ENCODE measurements at places on chromosomes 4 and X. TPM values are rescaled to one million over a fixed set of nuclear protein-coding genes. Genes with fewer than 3 reads are reported as not detected.

F8A2 gene
- total RNA-seq = 1.4 TPM

DNAAF6 gene
- total RNA-seq = not detected

CORIN gene
- not detected for total RNA-seq

DNA sequence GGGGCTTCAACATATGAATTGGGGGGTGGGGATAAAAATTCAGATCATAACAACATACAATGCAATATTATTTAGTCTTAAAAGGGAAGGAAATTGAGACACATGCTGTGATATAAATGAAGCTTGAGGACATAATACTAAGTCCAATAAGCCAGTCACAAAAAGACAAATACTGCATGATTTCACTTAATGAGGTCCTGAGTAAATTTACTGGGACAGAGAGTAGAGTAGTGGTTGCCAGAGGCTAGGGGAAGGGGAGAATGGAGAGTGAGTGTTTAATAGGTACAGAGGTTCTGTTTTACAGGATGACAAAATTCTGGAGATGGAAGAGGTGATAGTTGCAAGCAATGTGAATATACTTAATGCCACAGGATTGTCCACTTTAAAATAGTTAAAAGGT lies 89.2 kb upstream of the RAPGEF2 start:
- no peak for DNase-seq

DNA sequence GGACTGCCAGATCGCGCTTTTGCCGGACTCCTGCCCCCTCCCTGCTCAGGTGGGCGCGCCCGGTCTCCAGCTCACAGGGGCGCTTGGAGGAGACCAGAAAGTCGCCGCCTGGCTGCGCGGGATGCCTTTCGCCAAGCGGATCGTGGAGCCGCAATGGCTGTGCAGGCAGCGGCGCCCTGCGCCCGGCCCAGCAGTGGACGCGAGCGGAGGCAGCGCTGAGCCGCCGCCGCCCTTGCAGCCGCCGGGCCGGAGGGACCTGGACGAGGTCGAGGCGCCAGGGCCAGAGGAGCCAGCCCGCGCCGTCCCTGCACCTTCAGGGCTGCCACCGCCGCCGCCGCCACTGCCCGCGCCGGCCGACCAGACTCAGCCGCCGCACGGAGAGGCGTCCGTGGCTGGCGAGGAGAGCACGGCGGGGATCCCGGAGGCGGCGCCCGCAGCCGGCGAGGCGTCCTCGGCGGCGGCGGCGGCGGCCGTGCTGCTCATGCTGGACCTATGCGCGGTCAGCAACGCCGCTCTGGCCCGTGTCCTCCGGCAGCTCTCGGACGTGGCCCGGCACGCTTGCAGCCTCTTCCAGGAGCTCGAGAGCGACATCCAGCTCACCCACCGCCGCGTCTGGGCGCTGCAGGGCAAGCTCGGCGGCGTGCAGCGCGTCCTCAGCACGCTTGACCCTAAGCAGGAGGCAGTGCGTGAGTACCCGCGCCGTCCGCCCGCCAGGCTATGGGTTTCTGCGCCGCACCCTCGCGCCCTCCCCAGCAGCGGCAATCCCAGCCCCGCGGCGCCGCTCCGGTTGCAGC lies 834 bp downstream of the NHS start:
- DNase-seq = no peak

- no peak for DNase-seq
Observed at GRCh38 chrX:959595-959994, 252.9 kb downstream of the CRLF2 start.

DNA sequence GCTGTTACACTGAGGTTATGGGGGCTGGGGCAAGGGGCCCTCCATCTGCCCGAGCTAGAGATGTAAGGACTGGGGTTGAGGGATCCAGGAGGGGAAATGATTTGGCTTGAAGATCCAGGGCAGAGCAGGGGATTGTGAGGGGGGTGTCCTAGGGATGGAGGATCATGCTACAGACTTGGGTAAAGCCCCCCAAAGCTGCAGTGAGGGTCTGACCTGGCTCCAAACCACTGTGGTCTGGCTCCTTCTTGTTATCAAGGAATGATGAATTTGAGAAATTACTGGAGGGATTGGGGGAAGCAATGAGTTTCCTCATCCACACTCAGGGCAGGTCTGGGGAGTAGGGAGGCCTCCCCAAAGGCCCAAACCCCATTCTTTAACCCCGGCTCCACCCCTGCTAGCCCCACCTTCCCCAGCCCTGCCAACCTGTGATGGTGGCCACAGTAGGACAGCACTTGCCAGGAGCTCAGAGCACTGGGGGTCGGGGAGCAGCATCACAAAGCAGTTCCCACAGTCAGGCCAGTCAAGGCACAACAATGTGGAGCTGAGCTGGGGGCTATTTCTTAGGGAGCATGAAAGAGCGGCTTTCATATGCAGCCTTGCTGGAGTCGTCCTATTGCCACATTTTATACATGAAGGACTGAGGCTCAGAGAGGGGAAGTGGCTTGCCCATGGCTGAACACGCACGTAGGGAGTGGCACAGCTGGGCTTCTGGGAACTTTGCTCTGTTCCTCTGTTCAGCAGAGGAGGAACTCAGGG lies 165.5 kb downstream of the EFNB1 start:
- DNase-seq = no peak

GRCh38 chr4:162056990-162057389 lies 106.8 kb downstream of the FSTL5 start:
- no peak for DNase-seq

- peak; percentile 84 for DNase-seq
Observed at GRCh38 chr4:149521611-149522425, 293.8 kb downstream of the IQCM start.

GRCh38 chr4:104596189-104596588 lies 101.5 kb upstream of the CXXC4 start:
- no peak for DNase-seq
